ENCODE measurements at places on chromosomes 13 and 19.

GRCh38 chr19:58450856-58451357 lies 515 bp upstream of the ZNF324B start:
- DNase-seq = no peak

DNA sequence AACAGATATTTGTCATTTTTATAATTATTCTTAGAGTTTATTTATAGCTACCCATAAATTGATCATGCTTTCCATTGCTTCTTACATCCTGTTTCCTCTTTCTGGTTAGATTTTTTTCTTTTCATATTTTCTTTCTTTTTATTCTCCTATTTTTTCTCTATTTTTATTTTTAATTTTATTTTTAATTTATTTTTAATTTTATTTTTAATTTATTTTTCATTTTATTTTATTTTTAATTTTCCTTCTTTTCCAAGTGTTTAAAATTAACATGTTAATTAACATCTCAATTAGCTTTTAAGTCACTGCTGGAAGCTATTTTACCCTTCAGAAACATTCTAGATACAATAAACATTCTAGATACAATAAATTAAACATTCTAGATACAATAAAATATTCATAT lies 269.6 kb downstream of the B3GLCT start:
- DNase-seq = no peak

DNA sequence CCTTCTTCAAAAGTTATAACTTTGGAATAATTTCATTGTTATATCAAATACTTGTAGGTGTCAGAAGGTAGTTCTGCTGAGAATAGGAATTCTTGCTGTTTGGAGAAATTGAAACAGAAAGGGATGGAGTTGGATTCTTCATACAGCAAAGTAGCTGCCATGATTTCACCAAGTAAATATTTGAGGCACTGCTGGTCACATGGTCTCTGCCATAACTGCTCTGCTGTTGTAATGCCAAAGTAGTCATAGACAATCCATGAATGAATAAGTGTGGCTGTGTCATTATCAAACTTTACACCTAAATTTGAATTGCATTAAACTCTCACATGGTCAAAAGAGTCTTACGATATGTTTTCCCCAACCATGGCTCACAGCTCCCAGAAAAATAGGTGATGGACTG lies 308.6 kb downstream of the GPC6 start:
- DNase-seq = no peak

DNA sequence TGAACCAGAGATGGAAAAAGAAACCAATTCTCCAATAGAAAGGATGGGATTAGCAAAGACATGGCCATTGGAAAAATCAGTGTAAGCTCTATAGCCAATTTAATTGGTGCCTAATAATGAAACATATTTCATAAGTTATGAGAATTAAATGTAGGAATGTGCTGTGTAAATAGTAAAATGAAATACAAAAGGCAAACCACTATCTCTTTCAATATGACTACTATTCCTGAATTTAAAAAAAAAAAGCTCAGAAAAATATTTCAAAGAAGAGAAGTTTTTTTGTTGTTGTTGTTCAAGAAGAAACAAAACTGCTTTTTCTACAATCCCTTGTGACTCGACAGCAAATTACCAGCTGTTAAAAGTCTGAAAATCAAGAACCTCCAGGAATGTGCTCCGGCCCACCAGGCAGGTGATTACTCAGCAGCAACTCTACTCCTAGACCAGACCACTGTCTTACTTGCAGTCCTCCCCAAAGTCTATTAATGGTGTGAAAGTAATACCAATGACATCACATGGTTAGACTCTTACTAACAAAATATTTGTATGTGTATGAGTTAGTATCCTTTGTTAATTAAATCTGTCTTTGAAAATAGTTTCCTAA lies 362.4 kb downstream of the KCTD12 start:
- no peak for DNase-seq

DNA sequence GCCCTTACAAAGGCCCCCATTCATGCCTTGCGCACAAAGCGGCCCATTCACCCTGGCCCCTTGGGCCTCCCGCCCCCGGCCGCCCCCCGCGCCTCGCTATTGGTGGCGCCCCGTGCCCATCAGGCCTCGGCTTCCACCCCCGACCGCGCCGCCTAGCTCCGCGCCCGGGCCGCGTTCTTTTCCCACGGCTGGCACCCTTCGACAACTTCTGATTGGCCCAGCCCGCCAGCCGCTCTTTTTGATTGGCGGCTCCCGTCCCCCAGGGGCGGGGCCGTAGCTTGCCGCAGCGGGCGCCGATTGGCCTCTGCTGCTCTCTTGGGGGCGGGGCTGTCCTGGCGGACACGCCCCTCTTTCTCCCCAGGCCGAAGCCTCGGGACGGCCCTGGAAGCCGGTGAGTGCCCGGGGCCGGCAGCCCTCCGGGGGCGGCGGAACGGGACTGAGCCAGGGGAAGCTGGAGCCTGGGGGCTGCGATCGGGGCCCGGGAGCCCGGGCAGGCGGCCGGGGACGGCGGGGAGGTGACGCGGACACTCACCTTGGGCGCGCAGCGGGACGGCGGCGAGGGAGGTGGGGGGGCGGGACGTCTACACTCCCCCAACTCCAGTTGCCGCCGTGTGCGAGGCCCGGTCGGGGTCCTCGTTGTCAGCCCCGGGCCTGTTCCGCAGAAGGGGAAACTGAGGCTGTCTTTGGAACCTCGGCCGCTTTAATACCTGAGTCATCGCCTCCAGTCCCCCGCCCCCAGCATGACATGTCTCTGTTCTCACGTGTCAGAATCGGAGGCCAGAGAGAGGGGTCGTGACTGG lies at the start of gene MYH14:
Gene MYH14, plus strand, starts transcription at position 342 of the 800 bp plus-strand sequence. CDS start 6,744 bp downstream, outside the sequence.
- peak; percentile 94 for DNase-seq
